ENCODE measurements at places on chromosomes 7 and 10.

DNA sequence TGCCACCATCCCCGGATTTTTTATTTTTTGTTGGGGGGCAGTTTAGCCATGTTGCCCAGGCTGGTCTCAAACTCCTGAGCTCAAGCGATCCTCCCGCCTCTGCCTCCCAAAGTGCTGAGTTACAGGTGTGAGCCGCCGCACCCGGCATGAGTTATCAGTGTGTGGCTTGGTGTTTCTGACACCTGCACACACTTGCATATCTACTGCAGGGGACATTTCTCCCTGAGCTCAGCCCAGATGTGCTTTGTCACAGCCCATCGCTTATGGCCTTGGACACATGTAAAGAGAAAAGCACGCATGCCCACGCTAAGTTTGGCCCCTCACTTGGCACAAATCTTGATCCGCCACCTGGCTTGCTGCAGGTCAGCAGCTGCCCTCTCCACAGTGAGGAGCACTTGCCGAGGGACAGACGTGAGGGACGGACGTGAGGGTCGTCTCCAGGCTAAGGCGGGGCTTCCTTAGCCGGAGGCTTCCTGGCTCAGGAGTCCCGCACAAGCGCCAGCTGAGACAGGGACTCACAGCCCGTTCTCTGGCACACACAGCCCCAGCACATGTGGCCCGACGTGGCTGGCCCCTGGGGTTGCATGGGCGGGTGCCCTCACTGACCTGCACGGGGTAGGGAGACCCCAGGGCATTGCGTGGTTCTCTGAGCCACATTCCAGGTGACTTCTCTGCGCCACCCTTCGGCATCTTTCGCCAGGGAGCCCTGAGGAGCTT is 11.8 kb downstream of the CYP2W1 start:
- DNase-seq: no peak

DNA sequence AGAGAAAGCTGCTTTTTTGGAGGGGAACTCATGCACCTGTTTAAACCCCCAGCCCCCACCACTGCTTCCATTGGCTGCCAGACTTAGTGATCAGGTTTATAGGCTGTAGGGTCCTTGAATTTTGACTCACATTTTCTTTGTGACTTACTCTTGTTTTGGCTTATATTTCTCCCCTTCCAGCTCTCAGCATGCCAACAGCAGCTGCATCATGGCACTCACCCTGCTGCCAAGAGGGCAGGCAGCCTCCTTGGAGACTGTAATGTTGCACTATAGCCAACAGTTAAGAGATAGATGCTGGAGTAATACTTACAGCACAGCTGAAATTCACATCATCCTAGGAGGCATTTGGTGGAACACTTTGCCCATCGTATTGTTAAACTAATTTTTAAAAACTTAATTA is 98.0 kb upstream of the GLCCI1 start:
- no peak for DNase-seq

DNA sequence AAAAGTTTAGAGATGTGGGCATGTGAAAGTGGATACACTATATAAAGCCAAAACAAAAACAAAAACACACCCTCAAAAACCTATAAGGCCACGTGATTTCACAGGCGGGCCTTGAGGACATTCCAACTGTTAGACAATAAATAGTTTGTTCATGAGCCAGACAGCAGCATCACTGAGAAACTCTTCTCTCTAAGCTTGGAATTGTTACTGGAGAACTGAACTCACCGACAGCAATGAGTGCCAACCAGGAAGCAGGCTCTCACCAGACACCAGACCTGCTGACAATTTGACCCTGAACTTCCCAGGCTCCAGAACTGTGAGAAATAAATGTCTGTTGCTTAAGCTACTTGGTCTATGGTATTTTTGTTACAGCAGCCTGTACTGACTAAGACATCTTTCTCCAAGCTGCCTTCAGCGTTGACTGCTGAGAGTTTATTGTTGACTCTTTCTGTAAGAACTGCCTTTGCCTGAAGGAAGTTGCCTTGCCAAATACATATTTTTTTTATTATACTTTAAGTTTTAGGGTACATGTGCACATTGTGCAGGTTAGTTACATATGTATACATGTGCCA is 107.5 kb downstream of the EPDR1 start:
- DNase-seq: no peak

DNA sequence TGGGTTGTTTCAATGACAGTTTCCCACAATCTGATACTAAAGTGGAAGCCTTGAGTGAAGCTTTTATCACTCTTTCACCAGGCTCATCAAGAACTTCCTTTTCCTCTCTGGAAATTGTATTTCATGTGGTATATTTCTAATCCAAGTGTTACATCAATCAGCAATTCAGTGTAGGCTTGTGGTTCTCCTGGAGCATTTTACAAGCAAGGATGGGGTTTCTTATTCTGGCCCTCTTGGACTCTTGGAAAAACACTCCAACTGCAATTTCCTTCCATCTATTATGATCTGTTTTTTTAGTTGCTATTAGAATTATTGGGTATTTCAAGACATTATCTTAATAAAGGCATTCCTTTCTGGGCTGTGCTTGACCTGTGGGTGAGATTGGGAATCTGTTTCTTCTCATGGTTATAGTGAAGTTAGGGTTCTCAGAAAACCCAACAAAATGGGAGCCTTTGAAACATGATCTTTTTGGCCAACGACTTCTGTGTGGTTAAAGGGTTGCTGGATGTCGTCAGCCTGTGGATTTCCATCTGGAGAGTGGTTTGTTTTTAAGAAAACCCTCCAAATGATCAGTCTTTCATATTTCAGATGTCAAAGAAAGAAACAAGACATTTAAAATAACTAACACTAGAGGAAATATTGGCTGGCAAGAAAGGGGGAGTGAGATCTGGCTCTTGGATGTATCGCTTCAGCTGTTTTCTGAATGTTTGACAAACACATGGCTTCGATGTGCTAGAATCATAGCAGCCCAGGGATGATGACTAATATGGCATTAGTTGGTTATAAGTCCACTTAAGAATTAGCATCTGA is 540.2 kb downstream of the LRMDA start:
- DNase-seq: no peak

- no peak for DNase-seq
Measured at GRCh38 chr7:29045258-29046086, 87.3 kb upstream of the TRIL start.

- DNase-seq: no peak
Measured at GRCh38 chr10:133292919-133293809, 15.5 kb downstream of the TUBGCP2 start.

DNA sequence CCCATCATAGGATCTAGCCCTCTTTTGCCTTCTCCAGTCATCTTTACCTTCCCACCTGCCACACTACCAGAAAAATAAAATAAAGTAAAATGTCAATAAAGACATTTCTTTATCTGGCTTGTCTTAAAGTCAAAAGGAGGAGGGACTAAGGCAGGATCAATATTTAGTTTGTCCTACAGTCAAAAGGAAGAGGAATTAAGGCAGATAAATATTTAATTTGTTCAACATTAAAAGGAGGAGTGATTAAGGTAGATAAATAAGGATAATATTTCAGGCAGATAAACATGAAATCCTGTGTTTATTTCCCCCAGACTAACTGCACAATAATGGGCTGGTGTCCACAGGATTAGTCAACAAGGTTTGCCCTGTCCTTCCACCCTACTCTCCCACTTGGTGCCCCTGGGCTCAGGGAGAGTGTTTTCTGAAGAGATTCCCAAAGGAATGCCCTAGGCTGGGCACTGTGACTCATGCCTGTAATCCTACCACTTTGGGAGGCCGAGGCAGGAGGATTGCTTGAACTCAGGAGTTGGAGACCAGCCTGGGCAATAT is 18.3 kb upstream of the MSMB start:
- DNase-seq: no peak

GRCh38 chr7:55073051-55073511 is 54.3 kb downstream of the EGFR start:
- DNase-seq: no peak

DNA sequence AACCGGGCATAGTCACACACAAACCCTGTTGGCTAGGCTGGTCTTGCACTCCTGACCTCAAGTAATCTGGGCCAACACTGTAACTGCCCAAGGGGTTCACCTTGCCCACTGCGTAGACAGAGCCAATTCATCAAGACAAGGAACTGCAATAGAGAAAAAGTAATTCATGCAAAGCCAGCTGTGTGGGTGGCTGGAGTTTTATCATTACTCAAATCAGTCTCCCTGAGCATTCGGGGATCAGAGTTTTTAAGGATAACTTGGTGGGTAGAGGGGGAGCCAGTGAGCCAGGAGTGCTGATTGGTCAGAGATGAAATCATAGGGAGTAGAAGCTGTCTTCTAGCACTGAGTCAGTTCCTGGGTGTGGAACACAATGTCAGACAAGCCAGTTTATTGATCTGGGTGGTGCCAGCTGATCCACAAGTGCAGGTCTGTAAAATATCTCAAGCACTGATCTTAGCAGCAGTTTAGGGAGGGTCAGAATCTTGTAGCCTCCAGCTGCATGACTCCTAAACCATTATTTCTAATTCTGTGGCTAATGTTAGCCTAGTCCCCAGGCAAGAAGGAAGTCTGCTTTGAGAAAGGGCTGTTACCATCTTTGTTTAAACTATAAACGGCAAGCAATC is 15.6 kb upstream of the FXYD4 start:
- DNase-seq: no peak

DNA sequence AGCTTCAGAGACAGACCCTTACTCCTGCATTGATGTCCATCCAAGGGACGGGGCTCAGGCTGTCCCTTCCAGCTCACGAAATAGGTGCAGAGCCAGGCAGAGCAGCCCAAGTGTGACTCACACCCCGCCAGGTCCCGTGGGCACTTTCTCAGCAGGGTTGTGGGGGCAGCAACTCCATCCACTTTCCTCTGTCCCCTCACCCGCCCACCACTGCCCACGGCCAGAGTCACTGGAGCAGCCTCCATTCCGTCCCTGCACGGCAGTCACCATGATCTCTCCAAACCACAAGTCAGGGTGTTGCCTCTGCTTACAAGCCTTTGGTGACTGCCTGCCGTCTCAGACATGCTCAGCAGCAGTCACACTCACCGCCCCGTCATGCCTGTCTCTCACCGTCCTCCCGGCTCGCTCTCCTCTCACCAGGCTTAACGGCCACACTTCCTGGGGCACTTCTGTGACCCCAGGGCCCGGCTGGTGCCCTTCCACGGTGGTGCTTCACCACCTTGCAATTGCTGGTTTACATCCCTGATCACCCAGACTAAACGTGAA is 39.3 kb downstream of the CALML3 start:
- DNase-seq: peak; percentile 33

DNA sequence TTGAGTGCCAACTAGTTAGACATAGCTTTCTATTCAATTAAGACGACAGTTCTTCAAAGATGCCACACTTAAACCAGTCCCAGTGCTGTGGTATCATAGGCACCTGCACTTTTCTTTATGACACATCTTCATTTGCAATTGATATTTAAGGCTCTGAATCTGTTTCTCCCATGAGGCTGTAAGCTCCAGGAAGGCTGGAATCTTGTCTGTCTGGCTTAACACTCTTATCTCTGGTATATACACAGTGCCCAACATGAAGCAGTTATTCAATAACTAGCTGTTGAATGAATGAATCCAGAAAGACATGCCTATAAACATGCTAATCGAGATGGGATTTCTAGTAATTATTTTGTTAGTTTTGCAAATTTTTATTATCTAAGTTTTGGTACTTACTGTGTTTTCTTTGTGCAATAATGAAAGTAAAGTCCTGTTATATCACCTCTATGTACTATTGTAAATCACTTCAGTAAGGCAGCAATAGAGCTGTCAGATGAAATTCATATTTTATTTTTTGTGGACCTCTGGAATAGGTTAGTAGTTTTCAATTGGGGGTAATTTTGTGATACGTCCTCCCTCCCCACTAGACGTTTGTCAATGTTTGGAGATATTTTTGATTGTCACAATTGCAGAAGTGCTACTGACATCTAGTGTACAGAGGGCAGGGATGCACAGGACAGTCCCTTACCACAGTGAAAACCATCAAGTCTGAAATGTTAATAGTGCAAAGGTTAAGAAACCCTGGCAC is 51.3 kb upstream of the STEAP4 start:
- no peak for DNase-seq

- no peak for DNase-seq
Measured at GRCh38 chr10:87054373-87055295, 34.5 kb downstream of the FAM25A start.

GRCh38 chr10:81021428-81022129 is 483.9 kb downstream of the SH2D4B start:
- DNase-seq: no peak

- DNase-seq: no peak
Measured at GRCh38 chr10:21727452-21728168, 193.6 kb downstream of the MLLT10 start.

- no peak for DNase-seq
Measured at GRCh38 chr10:99382176-99382575, 48.2 kb downstream of the GOT1 start.

GRCh38 chr7:85508642-85509410 is 322.0 kb upstream of the SEMA3D start:
- DNase-seq: no peak

- no peak for DNase-seq
Measured at GRCh38 chr10:114684822-114685209, 26.7 kb upstream of the ABLIM1 start.

- DNase-seq: no peak
Measured at GRCh38 chr7:78017591-78018100, 219.1 kb downstream of the PHTF2 start.

DNA sequence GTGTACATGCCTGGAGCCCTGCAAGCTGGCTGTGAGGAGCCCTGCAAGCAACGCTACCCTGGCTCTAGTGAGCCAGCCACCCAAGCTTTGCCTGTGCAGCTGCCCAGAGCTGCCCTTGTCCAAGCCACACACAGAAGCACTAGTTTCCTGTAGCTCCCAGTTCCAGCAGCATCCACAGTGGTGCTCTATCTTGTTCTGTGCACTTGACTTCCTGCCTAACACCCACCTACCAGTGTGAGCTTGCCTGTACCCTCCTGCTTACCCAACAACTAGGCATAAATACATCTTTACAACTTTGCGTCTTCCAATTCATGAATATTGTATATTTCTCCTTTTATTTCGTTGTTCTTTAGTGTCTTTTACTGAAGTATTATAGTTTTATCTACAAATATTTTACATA is 32.2 kb upstream of the ZNF518A start:
- DNase-seq: no peak

- DNase-seq: no peak
Measured at GRCh38 chr7:1274121-1274875, 41.6 kb downstream of the UNCX start.

DNA sequence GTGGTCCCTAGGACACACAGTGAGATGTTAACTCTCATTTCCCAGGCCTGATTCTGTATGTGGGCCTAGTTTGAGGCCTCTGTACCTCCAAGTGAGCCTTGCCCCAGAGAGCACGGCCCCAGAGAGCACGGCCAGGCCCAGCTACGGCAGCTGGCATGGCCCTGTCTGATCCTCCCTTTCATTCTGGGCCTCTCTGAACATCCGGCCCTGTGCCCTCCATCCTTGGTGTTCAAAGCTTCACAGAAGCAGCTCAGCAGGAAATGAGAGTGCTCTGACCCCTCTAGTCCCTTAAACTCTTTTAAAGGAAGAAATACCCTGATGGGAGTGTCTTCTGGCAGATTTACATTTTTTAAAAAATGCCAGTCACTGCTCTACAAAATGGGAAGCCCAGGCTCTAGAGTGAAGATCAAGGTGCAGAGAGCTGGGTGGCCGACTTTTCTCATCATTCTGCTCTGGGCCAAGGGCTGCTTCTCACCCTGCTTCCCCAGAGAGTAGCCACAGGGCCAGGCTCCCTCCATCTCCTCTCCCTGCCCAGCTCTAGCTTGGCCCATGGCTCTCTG is 171.9 kb downstream of the RPS24 start:
- no peak for DNase-seq
